ENCODE measurements at places on chromosomes 5 and 9.

- peak; percentile 20 for DNase-seq
- peaks cover 5% of the 10 kb centered on the region for H3K36me3 ChIP-seq
- H3K27me3 ChIP-seq, result no peaks in the 10 kb centered on the region
- H3K4me3 ChIP-seq, result no peak overlapping the region
Observed at GRCh38 chr5:136162008-136162407, 29.4 kb downstream of the SMAD5 start.

GRCh38 chr5:93294199-93294598 is 286.8 kb downstream of the NR2F1-AS1 start:
- DNase-seq, result no peak
- H3K36me3 ChIP-seq, result no peaks in the 10 kb centered on the region
- no peaks in the 10 kb centered on the region for H3K27me3 ChIP-seq
- no peak overlapping the region for H3K27ac ChIP-seq

GRCh38 chr5:150167908-150168307 is 1.3 kb downstream of the CDX1 start:
- no peak overlapping the region for H3K27ac ChIP-seq
- no peak for DNase-seq

DNA sequence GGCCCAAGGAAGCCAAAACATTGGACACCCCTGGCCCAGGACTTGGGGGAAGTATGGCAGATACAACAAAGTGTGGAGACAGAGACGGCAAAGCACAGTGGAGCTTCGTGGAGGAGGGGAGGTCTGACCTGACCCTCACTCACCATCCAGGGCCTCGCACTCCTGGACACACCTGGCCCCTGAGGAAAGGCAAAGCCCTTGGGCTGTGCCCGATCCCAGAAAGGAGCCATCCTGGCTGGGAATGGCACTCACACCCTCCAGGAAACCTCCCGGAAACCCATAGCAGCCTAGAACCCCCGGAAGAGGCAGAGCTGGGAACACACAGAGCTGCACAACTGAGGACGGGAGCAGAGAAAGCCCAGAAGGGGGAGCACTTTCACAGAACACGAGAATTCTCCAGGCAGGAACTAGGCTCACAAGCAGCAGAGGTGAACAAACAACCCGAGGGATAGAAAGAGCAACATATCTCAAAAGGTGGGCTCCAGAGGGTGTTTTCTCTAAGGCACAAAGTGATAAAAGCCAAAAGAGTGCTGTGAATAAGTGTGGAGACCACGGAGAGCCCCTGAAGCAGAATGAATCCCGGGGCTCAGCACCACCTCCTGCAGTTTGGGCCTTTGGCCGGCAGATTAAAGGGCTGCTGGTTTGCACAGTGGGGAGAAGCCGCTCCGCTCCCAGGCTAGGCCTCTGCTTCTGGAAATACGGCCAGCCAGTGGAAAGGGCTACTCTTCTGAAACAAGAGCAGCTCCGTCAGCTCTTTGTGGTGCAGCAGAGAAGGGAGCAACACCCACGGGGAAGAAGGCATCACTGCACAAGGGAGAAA is 108.2 kb downstream of the UBE2R2 start:
- H3K27me3 ChIP-seq, result no peaks in the 10 kb centered on the region
- peak overlapping the region; percentile 33 for H3K27ac ChIP-seq
- peak; percentile 49 for DNase-seq
- H3K4me3 ChIP-seq, result no peak overlapping the region

- no peak for DNase-seq
- H3K36me3 ChIP-seq, result no peaks in the 10 kb centered on the region
- no peak overlapping the region for H3K27ac ChIP-seq
- H3K4me1 ChIP-seq, result peaks cover 5% of the 10 kb centered on the region
- no peaks in the 10 kb centered on the region for H3K27me3 ChIP-seq
- no peak overlapping the region for H3K4me3 ChIP-seq
Observed at GRCh38 chr9:121122246-121123032, 47.7 kb downstream of the CNTRL start.

DNA sequence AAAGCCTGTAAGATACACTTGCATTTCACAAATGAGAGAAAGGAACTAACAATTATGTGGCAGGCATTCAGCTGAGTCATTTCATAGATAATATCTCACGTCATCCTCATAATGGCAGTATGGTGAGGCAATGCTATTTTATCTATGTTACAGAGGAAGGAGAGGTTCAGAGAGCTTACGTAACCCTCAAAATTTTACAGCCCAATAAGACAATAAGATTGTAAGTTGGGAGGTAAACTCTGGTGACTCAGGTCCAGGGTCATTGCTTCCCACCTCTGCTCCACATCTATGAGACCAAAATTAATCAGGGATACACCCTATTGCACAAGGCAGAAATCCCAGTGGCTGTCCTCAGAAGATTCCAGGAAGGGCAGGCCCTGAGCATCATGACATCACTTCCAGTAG is 309.7 kb downstream of the NSG2 start:
- DNase-seq, result no peak
- no peaks in the 10 kb centered on the region for H3K36me3 ChIP-seq
- no peak overlapping the region for H3K27ac ChIP-seq
- H3K27me3 ChIP-seq, result no peaks in the 10 kb centered on the region
- H3K4me1 ChIP-seq, result no peaks in the 10 kb centered on the region
